ENCODE measurements at places on chromosomes 12 and 14.

- no peak for DNase-seq
These were observed 73.6 kb upstream of the RASSF8 start for GRCh38 chr12:25884920-25885234.

GRCh38 chr12:10409392-10409791, at the start of gene KLRC4:
Gene KLRC4 (minus strand): TSS chr12:10409757. CDS start chr12:10409575, 182 bp downstream.
- DNase-seq: no peak

DNA sequence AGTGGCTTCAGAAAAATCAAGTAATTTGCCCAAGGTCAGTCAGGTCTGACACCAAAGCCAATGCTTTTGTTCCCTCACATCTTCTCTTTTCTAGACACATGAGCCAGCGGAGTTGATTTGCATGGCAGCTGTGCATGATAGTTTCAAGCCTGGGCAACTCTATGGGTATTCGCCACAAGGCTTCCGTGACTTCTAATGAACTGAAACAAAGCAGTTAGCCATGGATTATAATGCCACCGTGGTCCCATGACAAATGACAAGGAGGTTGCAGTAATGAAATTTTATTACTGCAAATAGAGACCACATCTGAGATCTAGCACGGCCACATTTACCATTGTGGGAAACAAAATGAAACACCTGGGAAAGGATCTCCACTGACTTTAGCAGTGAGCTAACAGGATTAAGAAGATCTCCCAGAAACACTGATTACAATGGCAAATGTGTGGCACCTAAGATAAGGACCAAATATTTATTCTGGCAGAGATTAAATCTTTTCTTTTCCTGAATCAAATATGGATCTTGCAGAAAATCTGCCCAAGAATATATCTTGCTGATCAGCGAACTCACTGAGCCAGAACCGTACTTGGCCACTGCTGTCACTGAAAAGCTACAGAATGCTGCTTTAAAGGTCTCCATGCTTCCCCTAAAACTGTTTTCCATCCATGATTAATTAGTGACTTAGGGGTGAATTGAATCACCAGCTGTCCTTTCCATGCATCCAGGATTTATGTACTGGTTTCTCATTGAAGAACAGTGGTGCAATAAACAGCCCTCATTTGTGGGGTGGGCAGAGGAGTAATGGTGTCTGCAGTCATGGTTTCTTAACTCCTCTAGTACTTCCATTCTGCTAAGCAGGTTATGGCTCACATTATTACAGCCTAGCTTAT, 551.0 kb downstream of the DIO2 start:
- no peak for DNase-seq

- no peak for DNase-seq
These were observed 52.1 kb downstream of the KDM5A start for GRCh38 chr12:337039-337438.

DNA sequence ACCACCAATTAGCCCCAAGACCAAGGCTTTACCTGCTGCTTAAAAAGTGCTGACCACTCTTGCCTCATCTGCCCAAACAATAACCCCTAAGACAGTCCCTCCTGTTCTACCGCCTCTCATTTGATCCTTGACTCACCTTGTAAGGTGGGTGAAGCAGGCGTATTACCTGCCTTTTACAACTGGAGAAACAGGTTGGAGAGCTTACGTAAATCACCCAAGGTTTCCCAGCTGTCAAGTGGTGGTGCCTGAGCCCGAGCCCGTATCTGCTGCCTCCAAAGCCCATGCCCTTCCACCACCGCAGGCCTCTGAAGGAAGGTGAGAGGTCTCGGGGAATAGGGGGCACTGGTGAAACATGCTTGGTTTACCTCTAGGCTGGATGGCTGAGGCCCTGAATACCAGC, 36.6 kb downstream of the MAX start:
- no peak for DNase-seq

DNA sequence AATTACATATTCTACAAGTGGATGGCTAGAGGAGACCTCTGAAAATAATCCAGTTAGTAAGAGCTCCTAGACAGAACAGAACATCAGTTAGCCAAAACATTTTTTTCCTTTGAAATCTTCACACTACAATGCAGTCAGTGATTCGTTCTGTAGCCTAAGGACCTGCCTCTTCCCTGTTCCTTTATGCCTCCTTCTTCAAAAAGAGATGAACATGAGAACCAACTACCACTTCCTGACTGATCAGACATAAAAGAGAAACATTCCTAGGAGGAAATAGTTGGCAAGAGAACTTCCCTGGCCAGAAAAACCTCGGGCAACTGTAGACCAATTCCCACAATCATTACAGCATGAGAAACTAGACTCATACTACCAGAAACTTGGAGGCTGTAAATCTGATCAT, 29.4 kb downstream of the ITPR2 start:
- no peak for DNase-seq

DNA sequence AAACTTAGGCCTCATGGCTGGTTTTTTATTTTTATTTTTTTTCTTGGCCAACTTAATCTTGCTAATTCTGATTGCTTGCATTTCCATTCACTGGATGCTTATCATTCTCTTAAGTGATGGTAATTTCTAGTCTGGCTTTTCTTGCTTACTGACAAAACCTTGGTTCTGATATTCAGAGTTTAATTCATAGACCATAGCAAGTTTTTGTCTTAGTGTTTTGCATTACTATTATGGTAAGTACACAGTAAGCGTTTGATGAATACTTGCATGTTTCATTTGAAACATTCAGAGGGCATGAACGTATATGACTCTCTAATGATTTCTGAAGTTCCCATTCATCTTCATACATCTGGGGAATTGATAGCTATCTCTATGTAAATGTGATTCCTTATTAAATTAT, 55.8 kb downstream of the GPHN start:
- no peak for DNase-seq

DNA sequence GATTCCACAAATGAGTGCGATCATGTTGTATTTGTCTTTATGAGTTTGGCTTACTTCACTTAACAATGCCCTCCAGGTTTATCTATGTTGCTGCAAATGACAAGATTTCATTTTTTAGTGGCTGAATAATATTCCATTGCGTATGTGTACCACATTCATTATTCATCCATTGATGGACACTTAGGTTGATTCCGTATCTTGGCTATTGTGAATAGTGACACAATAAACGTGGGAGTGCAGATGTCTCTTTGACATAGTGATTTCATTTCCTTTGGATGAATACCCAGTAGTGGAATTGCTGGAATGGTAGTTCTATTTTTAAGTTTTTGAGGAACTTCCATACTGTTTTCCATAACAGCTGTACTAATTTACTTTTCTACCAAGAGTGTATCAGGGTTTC, 23.5 kb downstream of the AKAP6 start:
- no peak for DNase-seq

GRCh38 chr12:99054601-99055128, 409.6 kb downstream of the APAF1 start:
- DNase-seq: no peak

- DNase-seq: no peak
These were observed 31.8 kb downstream of the SLC8B1 start for GRCh38 chr12:113302886-113303640.

DNA sequence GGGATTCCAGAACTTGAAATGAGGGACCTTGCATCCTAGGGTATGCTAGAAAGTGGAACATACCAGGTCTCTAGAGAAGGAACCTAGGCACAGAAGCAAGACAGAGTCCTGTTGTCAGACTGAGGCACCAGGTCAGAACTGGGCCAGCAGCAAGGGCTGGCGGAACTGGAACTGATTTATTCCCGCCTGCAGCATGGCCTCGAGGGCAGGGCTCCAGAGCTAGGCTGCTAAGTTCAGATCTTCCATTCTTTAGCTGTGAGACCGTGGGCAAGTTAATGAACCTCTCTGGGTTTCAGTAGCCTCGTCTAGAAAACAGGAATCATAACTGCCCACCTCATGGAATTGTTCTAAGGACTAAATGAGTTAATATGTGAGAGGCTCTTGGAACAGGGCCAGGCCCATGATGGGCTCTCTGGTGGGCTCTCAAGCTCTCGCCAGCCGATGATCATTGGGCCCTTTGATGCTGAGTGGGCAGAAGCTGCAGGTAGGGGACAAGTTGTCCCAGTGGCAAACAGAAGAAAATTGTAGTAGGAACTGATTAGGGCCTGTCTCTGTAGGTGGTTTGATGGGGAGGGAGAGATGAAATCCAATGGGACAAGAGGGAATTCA, 199.8 kb downstream of the ZFP36L1 start:
- DNase-seq: no peak

DNA sequence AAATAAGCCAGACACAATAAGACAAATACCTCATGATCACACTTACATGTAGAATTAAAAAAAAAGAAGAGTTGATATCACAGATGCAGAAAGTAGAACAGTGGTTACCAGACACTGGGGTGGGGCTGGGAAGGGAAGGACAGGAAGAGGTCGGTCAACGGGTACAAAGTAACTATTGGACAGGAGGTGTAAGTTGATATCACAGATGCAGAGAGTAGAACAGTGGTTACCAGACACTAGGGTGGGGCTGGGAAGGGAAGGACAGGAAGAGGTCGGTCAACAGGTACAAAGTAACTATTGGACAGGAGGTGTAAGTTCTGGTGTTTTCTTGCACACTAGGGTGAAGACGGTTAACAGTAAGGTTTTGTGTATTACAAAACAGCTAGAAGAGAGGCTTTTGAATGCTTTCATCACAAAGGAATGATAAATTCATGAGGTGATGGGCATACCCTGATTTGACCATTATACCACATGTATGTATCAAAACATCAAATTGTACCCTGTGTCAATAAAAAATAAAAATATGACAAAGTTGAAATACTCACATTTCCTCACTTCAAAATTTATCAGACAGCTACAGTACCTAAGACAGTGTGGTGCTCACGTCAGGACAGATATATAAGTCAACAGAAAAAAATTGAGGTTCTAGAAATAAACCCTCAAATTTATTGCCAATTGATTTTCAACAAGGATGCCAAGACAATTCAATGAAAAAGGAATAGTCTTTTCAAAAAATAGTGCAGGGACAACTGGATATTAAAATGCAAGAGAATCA, 32.8 kb downstream of the GALC start:
- peak; percentile 21 for DNase-seq

GRCh38 chr12:9108504-9109212, 7.1 kb downstream of the A2M start:
- DNase-seq: no peak

- no peak for DNase-seq
These were observed 1504.8 kb upstream of the TMEM132C start for GRCh38 chr12:126762150-126762549.

- DNase-seq: no peak
These were observed 14.7 kb downstream of the NKX2-1 start for GRCh38 chr14:36505181-36505815.

DNA sequence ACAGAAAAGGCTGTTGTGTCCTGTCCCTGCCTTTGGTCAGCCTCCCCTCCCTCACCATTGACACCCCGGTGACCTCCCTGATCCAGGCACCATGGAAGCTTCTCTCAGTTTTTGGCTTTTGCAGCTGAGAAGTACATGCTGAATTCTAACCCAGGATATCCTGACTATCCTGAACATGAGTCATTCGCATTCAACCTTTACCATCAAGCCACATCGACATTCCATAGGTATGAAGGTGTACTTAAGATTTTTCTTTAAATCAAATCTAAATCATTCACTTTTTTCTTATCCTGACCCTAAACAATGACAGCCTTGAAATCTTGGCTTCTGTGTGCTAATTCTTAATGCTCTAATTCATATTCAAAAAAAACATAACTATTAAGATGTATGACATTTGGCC, 8.7 kb upstream of the KRT78 start:
- no peak for DNase-seq

- no peak for DNase-seq
These were observed 81.0 kb upstream of the FZD10 start for GRCh38 chr12:130081117-130081805.

Data from activated gamma-delta T cell treated with Interleukin-2 at 50 U/mL for 16 hours (primary cell).